Suprapubic skin (tissue), 4 donors: ENCODE measurements at places on chromosomes 4 and X. TPM values are rescaled to one million over a fixed set of nuclear protein-coding genes. Genes with fewer than 3 reads are reported as not detected.

- DNase-seq = peak; percentile 90
These were observed 2.9 kb downstream of the PDGFRA start for GRCh38 chr4:54231768-54232688.

AR gene
- total RNA-seq = 11.3 TPM

CC2D2A gene
- total RNA-seq = 2.8 TPM

TRAPPC11 gene
- total RNA-seq = 50.8 TPM

GRCh38 chr4:141215030-141215429, 5.7 kb upstream of the ZNF330 start:
- no peak for DNase-seq

GRCh38 chr4:52869196-52869595, 7.1 kb downstream of the RASL11B start:
- peak; percentile 68 for DNase-seq

GRCh38 chrX:154308108-154308946, 12.7 kb downstream of the TKTL1 start:
- peak; percentile 78 for DNase-seq

VCX3B gene
- total RNA-seq = not detected

HS6ST2 gene
- 0.24 TPM for total RNA-seq

DNA sequence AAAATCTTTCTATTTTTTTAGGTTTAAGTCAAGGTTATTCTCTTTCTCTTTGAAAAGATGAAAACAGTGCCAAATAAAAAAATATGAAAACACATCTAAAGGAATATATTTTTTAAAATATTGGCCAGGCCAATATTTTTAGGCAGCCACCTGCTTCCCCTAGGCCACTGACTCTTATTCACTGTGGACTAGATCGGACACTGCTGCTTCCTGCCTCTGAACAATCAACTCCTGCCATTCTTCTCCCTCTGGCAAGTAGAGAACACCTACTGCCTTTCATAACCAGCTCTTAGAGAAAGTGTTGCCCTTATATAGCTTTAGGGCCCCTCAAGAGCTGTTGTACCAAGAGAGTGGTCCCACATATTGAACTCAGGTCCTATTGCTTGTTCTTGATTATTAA, 529.2 kb downstream of the RAPGEF2 start:
- no peak for DNase-seq

GRCh38 chrX:129427267-129427666, 96.0 kb downstream of the SMARCA1 start:
- DNase-seq = no peak

DNA sequence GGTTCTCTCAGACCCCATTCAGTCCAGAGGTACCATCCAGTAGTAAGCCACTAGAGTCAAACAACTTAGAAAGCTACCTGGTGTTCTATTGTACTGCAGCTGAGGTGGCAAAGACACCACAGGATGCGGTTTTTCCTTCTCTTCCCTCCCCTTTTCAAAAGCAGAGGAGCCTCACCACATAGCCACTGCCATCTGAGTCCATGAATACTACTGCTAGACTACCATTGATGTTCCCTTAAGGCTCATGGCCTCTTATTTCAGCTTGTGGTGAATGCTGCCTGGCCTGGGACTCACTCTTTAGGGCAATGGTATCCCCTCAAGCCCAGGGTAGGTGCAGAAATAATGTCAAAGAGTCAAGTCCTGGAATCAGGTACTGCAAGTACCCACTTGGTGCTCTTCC, 41.8 kb upstream of the KLHL4 start:
- DNase-seq = no peak

GRCh38 chr4:55083735-55084134, 41.7 kb downstream of the KDR start:
- DNase-seq = no peak
